GM20000 (cell line): ENCODE measurements at places on chromosomes 13 and 19.

GRCh38 chr19:9309974-9310446, 372 bp upstream of the ZNF699 start:
- DNase-seq = peak; percentile 80

GRCh38 chr19:41541990-41542584, 33.9 kb upstream of the CEACAM21 start:
- no peak for DNase-seq

DNA sequence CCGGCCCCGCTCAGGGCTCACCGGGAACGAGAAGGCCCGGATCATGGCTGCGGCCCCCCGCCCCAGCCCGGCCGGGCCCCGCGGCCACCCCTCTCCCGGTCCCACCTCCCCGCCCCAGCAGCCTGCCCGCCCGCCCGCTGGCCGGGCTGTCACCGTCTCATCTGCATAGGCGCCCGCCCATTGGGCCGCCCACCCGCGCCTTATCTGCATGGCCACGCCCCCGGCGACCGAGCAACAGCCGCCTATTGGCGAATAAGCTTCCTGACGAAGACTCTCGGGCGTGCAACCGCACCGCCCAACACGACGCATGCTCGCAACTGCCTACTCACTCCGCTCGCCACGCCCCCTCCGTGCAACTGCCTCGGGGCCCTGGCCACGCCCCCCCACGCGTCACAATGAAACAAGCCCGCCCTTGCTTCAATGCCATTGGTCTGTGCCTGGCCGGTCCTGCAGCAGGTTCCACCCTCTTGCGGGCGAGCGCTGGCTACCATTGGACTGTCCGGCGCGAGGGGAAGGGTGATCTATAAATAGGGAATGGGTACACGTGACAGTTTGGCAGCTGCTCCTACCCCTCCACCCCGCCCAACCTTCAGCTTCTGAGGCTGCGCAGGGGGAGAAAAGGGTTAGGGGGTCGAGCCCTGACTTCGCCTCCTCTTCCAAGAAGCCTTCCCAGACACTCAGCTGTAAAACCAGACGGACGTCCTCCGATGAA, at the start of gene DACT3:
DACT3 (minus strand) TSS at position 163 of the 712 bp plus-strand sequence; CDS start at position 45, 118 bp downstream.
- peak; percentile 99 for DNase-seq

GRCh38 chr13:23468811-23469210, 35.3 kb upstream of the SACS start:
- DNase-seq = no peak

DNA sequence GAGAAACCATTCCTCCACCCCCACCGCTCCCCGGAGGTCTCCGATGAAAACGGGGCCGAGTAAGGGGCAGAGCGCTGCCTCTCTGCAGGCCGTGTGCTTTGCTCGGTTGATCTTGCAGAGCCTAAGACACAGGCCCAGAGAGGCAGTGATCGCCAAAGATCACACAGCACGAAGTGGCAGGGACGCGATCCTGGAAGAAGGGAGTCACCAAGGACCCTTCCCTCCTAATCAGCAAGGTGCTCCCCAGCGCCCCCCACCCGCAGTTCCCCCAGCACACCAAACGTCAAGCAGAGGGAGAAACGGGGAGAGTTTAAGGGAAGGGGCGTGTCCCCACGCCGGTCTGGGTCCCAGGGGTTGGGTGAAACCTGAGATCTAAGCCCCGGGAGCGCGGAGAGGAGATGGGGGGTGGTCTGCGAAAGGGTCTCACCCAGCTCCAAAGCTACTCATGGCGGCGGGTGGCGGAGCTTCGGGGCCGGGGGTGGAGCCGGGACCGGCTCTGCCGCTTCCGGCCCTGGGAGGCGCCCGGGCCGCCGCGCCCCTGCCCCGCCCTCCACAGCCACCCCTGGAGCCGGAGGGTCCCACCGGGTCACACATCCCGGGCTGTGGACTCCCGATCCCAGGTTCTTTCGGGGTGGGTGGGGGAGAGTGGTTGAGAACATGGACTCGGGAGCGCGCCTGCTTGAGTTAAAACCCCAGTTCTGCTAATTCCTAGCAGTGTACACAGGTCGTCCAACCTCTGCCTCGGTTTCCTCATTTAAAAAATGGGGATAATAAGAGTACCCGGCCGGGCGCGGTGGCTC, at the start of gene EML2:
EML2 (minus strand) TSS at position 468 of the 800 bp plus-strand sequence; CDS start at position 447, 21 bp downstream.
- peak; percentile 77 for DNase-seq

- no peak for DNase-seq
These were observed 739.4 kb downstream of the LIG4 start for GRCh38 chr13:107475753-107476453.

DNA sequence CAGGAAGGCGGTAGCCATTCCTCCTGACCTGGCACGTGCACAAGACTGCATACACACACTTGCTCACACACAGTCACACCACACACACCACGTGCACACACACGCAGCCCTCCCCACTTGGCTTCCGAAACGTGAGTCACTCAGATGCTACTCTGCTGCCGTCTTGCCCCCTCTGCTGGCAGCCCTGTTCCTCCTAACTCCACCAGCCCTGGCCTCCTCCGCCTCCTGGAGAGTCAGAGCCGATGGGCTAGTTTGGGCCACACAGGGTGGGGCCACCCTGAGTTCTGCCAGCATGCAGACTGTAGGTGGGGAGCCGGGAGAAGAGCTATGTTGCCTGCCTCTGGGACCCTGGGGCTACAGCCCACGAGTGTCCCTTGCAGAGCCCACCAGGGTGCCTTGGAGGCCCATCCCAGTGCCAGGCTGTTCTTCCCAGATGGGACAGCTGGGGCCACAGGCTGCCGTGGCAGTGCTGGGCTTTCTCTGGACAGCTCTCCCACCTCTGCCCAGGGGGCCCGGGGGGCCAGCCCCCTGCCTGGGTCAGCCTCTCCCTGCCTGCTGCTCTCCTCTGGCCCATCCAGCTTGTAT, 12.1 kb downstream of the PIN1 start:
- no peak for DNase-seq

GRCh38 chr19:58277748-58278540, 811 bp upstream of the ZNF8 start:
- no peak for DNase-seq

GRCh38 chr13:29439601-29440388, 155.7 kb downstream of the SLC7A1 start:
- no peak for DNase-seq

DNA sequence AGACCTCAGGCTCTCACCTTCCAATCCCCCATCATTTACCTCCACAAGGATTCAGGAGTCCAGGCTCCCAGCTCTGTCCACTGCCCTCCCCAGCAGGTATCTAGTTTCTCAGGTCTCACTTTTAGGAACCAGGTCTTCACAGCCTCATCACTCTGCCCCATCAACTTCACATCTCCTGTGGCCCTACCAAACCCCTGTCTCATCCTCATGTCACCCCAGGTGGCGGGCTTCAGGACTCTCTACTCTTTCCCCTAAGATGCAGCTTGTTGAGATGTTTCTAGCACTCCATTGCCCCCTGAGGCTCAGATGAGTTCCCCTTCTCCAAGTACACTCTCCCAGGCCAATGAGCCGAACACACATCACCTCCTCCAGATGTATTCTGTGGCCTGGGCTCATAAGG, 1.5 kb downstream of the PPFIA3 start:
- DNase-seq = no peak

DNA sequence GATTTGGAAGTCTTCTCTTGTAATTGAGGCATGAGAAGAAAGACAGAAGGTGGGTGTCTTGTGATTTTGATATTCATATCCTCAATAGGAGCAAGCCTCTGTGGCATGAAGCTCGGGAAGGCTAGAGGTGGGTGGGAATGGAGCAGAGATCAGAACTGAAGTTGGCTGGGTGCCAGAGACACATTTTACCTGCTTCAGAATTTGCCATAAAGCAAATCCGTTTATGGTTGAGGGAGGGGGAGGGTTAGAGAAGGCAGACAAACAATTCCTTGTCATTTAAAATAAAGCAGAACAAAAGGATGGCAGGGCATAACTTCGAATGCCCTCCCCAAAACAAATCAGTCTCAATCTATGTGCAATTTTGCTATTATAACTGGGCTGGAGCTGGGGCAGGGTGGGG, 305.9 kb downstream of the KLF5 start:
- DNase-seq = no peak

GRCh38 chr19:46674416-46675178, 13.6 kb upstream of the DACT3 start:
- no peak for DNase-seq

DNA sequence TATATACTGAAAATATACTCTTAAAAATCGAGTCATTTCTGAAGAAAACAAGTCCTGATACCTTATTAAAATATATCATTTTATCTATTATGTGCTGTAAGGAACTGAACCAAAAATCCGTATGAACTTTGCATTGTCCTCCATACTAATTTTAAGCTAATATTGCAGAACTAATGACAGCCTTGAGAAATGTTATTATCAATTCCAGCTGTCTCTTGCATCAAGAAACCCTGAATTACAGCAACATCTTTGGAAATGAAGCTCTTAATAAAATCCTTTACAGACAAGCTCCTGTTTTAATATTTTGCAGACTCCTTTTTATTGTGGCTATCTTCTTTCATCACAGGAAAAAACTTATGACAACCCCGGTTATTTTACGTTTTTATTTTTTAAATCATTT, 1335.3 kb downstream of the EFNB2 start:
- no peak for DNase-seq

- DNase-seq = no peak
These were observed 7.5 kb upstream of the ILF3 start for GRCh38 chr19:10646456-10647159.

GRCh38 chr13:89363144-89363543, 1692.0 kb downstream of the SLITRK5 start:
- no peak for DNase-seq
